SJCRH30 (cell line): ENCODE measurements at places on chromosomes 7 and 10. TPM values are rescaled to one million over a fixed set of nuclear protein-coding genes. Genes with fewer than 3 reads are reported as not detected.

Gene CWF19L1
- 51.7 and 57.2 TPM in 2 replicates for total RNA-seq

Gene FAS
- 0.48 and 0.75 TPM in 2 replicates for total RNA-seq

GRCh38 chr10:121455377-121455776, 142.9 kb downstream of the FGFR2 start:
- H3K27me3 ChIP-seq: no peaks in the 10 kb centered on the region
- peaks cover 9% of the 10 kb centered on the region for H3K4me1 ChIP-seq
- no peaks in the 10 kb centered on the region for H3K36me3 ChIP-seq
- no peak overlapping the region for H3K27ac ChIP-seq
- H3K4me3 ChIP-seq: no peak overlapping the region

Gene TMEM176A
- total RNA-seq: not detected in 2 replicates

DNA sequence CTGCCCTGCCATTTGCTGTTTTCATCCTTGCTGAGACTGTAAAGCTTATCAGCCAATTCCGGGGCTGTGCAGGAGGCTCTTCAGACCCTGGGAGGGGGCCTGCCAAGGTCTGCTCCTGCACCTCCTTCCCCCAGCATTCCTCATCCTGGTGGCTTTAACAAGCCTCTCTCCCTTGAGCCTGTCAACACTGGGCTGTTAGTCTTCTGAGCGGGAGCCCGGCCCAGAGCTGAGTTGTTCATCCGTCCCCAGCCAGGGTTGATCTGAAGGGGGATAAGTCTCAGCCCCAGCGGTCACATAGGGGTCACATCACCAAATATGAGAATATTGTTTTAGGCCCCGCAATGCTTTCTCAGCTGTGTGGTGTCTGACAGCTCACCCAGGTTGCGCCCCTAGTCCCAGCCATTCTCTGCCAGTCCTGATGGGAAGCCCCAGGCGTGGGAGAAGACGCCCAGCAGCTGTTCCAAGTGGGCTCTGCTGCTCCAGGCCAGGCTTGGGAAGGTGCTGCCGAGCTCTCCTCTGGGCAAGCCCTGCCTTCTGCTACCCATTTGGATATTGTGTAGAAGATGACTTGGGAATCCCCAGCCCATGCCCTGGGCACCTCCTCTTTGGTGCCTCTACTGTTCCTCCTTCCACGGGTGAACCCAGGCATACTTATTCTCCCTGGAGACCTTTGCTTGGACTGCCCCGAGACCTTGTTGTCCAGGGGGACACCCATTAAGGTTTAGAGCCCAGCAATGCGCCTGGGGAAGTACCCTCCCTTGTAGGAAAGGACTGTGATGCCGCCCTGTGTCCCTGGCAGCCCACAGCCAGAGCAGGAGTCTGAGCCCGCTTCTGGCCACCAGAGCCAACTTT, 23.5 kb upstream of the TRIM8 start:
- peak overlapping the region; percentile 83 for H3K27ac ChIP-seq
- peaks cover 43% of the 10 kb centered on the region for H3K4me1 ChIP-seq
- no peaks in the 10 kb centered on the region for H3K27me3 ChIP-seq
- H3K36me3 ChIP-seq: no peaks in the 10 kb centered on the region

DNA sequence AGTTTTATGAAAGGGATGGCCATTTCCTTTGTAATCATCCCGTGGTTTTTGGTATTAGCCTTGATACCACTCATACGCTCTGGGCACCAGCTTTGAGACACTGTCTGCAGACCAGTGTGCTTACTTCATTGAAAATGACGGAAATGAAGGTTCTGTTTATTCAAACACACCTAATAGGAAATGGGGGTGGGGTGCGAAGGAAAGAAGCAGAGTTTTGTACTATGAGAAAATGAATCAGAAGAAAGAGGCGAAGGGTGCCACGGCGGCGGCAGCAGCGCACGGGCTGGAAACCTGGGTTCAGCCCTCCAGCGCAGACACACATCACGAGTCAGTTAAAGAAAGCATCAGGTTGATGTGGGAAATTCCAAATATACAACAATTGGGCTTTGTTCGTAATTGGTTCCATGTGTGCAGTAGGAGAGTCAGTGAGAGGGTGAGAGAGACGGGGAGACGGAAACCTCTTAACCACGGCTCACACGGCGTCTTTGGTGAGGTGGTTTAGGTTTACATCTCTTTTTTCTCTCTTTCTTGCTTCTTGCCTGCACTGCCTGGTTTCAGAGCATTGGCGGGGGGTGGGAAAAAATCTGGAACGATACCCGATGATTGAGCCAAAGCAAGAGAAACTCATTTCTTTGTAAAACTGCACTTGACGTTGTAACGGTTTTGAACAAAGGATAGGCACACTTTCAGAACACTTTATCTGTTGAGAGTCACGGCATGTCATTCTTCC, 321.2 kb downstream of the FRMD4A start:
- peaks cover 7% of the 10 kb centered on the region; the same call in 1 of the 2 replicates for H3K4me1 ChIP-seq
- no peaks in the 10 kb centered on the region for H3K36me3 ChIP-seq
- DNase-seq: peak; percentile 70
- peak overlapping the region; percentile 55 for H3K4me3 ChIP-seq
- H3K27me3 ChIP-seq: no peaks in the 10 kb centered on the region

- H3K27me3 ChIP-seq: no peaks in the 10 kb centered on the region
- H3K36me3 ChIP-seq: no peaks in the 10 kb centered on the region
- H3K4me3 ChIP-seq: peak overlapping the region; percentile 95
- DNase-seq: no peak
Observed at GRCh38 chr7:135661311-135662122, 797 bp upstream of the STMP1 start.

DNA sequence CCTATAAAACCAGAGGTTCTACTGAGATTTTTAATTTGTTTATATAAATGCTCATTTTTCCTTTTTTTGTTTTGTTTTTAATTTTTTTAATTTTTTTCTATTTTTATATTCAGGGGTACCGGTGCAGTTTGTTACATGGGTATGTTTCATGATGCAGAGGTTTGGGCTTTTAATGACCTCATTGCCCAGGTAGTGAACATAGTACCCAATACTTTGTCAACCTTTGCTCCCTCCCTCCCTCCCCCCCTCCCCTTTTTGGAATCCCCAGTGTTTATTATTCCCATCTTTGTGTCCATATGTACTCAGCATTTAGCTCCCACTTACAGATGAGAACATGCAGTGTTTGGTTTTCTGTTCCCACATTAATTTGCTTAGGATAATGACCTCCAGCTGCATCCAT, 94.4 kb upstream of the NEBL start:
- H3K4me3 ChIP-seq: no peak overlapping the region
- H3K36me3 ChIP-seq: no peaks in the 10 kb centered on the region
- no peaks in the 10 kb centered on the region for H3K27me3 ChIP-seq
- peaks cover 13% of the 10 kb centered on the region for H3K4me1 ChIP-seq
- no peak overlapping the region for H3K27ac ChIP-seq

GRCh38 chr7:35491233-35491632, 203.7 kb downstream of the HERPUD2 start:
- H3K27me3 ChIP-seq: peaks cover 3% of the 10 kb centered on the region; the same call in 1 of the 2 replicates
- no peaks in the 10 kb centered on the region for H3K4me1 ChIP-seq
- H3K36me3 ChIP-seq: no peaks in the 10 kb centered on the region
- no peak for DNase-seq
- no peak overlapping the region for H3K4me3 ChIP-seq

DNA sequence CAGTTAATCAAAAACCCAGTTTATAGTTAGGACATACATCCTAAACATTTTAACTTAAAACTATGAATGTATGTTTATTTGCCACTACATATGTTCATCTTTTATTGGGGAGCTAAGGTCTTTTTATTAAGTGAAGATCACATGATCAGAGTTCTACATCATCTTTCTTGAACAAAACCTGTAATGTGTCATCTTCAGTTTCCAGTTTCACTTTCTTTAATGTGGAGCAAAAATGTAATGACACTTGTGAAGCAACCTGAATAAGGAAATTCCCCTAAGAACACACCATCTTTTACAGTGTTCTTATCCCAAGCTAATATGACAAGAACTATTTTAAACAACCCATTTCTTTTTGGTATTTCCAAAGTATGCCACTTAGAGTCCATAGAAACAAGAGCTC, 166.7 kb upstream of the BET1 start:
- DNase-seq: no peak
- no peak overlapping the region for H3K27ac ChIP-seq
- no peak overlapping the region for H3K4me3 ChIP-seq
- H3K27me3 ChIP-seq: no peaks in the 10 kb centered on the region

DNA sequence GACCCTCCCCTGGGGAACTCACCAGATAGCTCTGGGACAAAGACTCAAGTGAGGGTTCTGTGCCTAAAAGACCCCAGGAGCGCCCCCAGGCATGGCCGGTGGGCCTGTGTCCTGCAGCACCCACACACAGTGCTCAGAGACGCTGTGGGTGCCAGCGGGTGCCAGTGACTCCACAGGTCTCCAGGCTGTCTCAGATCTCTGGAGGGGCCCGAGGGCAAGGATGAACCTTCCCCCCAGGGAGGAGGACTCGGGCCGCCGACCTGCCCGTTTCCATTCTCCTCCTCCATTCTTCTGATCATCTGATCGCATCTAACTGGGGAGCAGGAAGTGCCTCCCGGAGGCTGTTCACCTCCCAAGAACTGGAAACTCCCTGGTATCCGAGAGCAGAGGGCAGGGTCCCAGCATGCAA, 980 bp downstream of the ADAM8 start:
- H3K4me1 ChIP-seq: no peaks in the 10 kb centered on the region
- H3K4me3 ChIP-seq: no peak overlapping the region
- H3K27ac ChIP-seq: no peak overlapping the region

Gene PPP1R17
- not detected in 2 replicates for total RNA-seq

DNA sequence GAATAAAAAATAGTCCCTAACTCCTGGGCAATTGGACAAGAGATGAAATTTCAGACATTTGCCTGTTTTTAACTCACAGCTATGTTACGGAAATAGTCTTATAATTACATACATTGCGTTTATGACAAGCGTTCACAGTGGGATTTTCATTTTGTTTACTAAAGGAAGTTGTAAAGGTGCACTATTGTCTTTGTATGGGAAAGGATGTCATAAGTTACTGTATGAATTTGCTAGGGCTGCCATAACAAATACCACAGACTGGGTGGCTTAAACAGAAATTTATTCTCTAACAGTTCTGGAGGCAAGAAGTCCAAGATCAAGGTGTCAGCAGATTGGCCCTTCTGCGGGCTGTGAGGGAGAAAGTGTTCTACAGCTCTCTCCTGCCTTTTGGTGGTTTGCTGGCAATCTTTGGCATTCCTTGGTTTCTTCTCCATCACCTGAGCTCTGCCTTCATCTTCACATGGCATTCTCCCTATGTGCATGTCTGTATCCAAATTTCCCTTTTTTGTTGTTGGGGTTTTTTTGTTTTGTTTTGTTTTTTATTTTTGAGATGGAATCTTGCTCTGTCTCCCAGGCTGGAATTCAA, 5.6 kb downstream of the NFE2L3 start:
- H3K4me1 ChIP-seq: peaks cover 13% of the 10 kb centered on the region
- no peaks in the 10 kb centered on the region for H3K27me3 ChIP-seq
- H3K4me3 ChIP-seq: no peak overlapping the region
- DNase-seq: no peak
- H3K27ac ChIP-seq: no peak overlapping the region
- no peaks in the 10 kb centered on the region for H3K36me3 ChIP-seq

Gene SEMA3D
- 4.7 and 5.5 TPM in 2 replicates for total RNA-seq

- H3K4me3 ChIP-seq: no peak overlapping the region
- no peaks in the 10 kb centered on the region for H3K4me1 ChIP-seq
- H3K27ac ChIP-seq: no peak overlapping the region
- H3K27me3 ChIP-seq: no peaks in the 10 kb centered on the region
- DNase-seq: no peak
Observed at GRCh38 chr10:1416456-1417037, 320.8 kb downstream of the ADARB2 start.

Gene ABCB1
- total RNA-seq: not detected in 2 replicates

DNA sequence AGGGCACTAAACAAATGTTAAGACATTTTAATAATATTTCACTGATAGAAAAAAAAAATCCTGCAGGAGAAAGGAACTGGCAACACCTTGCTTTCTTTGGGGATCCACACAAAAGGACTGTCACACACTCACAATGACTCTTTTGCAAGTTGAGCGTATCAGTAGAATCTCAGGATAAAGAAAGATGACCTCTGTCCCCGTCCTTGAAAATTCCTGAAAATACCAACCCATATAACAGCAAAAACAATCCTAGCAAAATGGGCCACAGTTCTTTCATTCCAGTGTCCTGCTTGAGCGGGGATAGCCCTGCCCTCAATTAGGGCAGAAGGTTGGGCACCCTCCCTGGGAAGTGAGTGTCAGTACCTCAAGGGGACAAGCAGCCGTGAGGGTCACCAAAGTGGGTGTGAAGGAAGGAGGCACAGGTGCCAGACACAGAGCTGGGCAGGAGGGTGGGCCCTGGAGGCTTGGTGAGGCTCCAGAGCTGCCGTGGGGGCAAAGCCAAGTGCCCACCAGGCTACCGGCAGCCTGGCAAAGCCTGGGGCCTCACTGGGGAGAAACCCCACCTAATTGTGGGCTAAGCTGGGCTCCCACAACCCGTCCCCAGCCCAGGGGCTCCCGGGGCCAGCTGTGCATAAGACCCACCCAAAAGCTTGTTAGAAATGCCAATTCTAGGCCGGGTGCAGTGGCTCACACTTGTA, 2.8 kb downstream of the WDR86 start:
- H3K4me1 ChIP-seq: no peaks in the 10 kb centered on the region; the same call in 1 of the 2 replicates
- H3K27me3 ChIP-seq: peaks cover 15% of the 10 kb centered on the region
- no peak overlapping the region for H3K4me3 ChIP-seq

Gene TBXAS1
- 2.9 and 3.2 TPM in 2 replicates for total RNA-seq

DNA sequence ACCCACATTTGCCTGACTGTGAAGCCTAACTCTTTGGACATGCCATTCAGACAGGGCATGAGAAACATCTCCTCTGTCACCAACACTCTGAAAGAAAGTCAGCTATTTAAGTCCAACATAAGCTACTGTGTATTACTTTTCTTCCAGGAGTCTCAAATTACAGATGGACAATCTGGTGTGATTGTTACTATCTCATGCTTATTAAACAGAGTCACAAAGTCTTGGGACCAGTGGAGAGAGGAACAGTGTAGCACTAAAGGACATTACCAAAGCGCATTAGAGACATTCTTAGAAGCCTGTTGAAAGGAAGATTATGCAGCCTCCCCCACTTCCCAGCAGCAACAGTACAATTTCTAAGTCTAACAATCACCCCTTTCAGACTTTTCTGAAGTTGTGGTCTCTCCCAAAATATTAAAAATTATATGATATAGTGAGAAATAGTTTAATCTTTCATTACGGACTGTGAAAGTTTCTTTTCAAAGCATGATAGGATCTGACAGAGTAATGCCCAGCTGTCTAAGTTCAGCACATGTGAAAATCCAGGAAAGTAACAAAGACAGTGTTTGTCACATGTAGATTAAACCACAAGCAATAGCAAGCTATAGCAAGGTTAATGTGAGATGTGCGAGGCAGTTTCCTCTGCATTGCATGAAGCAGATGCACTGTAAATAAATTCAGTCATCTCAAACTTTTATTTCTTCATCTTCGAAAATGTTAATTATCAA, 280.9 kb upstream of the FZD8 start:
- H3K4me3 ChIP-seq: no peak overlapping the region
- H3K36me3 ChIP-seq: no peaks in the 10 kb centered on the region
- peaks cover 29% of the 10 kb centered on the region for H3K4me1 ChIP-seq
